ENCODE measurements at places on chromosomes 5 and 9. TPM values are rescaled to one million over a fixed set of nuclear protein-coding genes. Genes with fewer than 3 reads are reported as not detected.
A peak's percentile ranks its signal among the peaks of the same experiment; 100 is the strongest.

Gene PDLIM4
- 47.8 TPM for total RNA-seq

Gene BTNL8
- 0.24 TPM for total RNA-seq

Gene FAXDC2
- 12.7 TPM for total RNA-seq

- no peak for DNase-seq
These were observed 210.8 kb downstream of the FAM170A start for GRCh38 chr5:119840175-119840574.

- DNase-seq, result no peak
These were observed 99.3 kb upstream of the NIPBL start for GRCh38 chr5:36777105-36777757.

Gene GMCL2
- total RNA-seq, result not detected

DNA sequence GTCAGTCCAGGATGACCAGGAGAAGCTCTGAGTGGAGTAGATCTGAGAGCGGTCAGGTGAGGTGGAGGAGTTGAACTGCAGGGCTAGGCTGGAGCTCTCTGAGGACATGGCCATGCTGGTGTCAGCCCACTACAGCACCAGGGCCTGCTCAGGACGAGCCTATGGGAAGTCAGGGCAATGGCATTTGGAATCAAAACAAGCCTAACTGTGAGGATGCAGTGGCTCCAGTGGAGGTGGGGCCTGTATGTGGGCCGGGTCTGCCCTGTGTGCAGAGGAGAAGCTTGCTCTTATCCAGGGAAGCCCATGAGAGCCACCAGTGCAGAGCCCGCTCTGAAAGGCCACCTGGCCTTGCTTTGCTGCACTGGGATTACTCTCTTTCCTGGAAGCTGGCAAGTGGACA lies 11.1 kb downstream of the CXCL14 start:
- DNase-seq, result no peak

- DNase-seq, result no peak
These were observed 6.2 kb upstream of the CD180 start for GRCh38 chr5:67202828-67203227.

DNA sequence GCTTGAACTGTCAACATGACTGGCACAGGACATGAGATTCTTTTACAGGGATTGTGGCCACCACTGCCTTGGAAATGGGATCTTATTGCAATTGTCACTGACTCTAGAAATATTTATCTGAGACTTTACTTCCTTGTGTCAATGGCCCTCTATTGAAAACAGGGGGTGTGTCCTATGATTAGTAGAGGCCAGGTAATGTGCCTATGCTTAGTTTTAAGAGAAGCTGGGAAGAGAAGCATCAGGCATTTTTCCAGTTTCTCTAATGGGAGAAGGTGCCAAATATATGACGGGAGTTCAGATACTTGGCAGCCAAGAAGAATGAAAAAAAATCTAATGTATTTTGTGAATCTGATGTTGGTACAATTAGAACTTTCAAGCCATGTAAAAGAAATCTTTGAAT lies 73.9 kb upstream of the VCAN start:
- no peak for DNase-seq

Gene INSL6
- not detected for total RNA-seq

DNA sequence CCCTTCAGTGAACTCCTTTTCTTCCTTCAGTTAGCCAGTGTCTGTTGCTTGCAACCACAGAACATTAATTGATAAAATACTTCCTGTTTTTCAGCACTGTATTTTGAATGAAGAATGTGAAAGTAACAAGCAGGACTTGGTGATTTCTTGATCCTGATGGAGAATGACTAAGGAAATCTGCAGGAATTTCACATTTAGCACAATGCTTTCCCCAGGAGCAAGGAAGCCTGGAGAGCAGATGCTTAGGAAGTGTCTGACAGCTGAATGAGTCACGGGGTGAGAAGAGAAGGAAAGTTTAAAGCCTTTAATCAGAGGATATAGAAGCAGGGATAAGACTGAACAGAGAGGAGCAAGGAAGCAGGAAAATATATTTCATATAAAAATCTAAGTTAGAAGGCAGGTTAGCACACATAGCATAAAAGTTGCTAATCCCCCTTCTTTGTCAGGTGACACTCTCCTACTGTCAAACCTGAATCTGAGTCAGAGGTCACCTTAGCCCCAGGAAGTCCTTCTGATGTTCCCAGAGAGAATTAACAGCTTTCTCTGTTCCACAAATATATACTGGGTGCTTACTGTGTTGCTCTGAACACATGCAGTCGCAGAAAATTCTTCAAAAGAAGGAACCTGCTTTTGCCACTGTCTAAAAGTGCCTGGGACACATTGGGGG lies 59.7 kb downstream of the GNA14 start:
- DNase-seq, result no peak

Gene CKMT2
- 816 TPM for total RNA-seq

Gene ADRA1B
- total RNA-seq, result 2.5 TPM

- DNase-seq, result no peak
These were observed 563.2 kb downstream of the NR2F1-AS1 start for GRCh38 chr5:93017849-93018248.

DNA sequence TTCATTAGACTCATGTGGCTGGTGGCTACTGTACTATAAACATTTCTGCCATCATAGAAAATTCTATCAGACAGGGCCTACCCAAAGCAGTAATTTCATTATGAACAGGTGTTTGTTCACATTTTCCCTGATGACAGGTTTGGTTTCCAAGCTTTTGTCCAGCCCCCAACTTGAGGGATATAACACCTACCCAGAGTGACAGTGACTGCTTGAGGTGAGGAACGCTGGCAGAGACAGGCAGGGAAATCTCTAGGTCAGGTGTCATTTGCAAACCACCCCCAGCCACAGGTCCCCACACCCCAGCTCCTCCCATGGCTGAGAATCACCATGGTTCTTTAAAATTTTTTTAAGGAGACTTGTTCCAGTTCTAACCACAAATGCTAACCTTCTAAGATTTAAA lies 25.5 kb downstream of the GOLM1 start:
- no peak for DNase-seq

DNA sequence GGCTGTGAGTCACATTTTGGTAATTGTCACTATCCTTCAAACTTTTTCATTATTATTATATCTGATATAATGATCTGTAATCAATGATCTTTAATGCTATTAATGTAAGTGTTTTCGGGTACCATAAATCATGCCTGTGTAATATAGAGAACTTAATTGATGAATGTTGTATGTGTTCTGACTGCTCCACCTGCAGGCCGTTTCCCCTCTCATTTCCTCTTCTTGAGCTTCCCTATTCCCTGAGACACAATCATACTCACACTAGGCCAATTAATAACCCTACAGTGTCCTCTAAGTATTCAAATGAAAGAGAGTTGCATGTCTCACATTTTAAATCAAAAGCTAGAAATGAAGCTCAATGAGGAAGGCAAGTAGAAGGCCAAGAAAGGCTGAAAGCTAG lies 420.9 kb upstream of the SGCD start:
- DNase-seq, result no peak

GRCh38 chr9:21804791-21805190 lies 2.4 kb downstream of the MTAP start:
- DNase-seq, result no peak

- DNase-seq, result no peak
These were observed 415.2 kb upstream of the SMARCA2 start for GRCh38 chr9:1599961-1600360.

Gene CCNJL
- 8.6 TPM for total RNA-seq

GRCh38 chr9:137422604-137423513 lies at the start of the genes EXD3 and NOXA1:
Gene EXD3, minus strand, starts transcription at chr9:137423162. Its CDS starts 27,805 bp downstream, at chr9:137395357.
Gene NOXA1, plus strand, starts transcription at chr9:137423393. Its CDS starts 137 bp downstream, at chr9:137423530.
- peak; percentile 95 for DNase-seq

GRCh38 chr9:94514722-94515121 lies 40.2 kb upstream of the PCAT7 start:
- DNase-seq, result no peak

DNA sequence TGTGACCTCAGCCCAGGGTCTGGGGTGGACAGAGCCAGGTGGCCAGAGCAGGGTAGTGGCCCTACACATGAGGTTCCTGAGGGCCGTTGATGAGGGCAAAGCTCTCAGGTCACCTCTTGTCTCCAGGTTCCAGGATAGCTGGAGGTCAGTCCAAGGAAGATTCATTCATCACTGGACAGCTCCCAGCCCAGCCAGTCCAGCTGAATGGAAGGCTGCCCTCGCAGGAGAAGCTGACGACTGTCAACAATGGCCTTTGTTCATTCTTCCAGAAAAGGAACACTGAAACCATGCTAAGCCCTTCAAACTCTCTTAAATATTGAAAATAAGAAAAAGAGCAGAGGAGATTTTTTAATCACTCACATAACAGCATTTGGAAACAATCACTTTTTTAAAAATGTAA lies 169.7 kb upstream of the TBCA start:
- DNase-seq, result no peak
